Activated CD4-positive, alpha-beta T cell treated with anti-CD3 and anti-CD28 coated beads, Interleukin-2, amount 50 U/mL, for 1 hour (primary cell): ENCODE measurements at places on chromosomes 6 and 20.

GRCh38 chr6:39061182-39061581, 12.6 kb downstream of the GLP1R start:
- no peak for DNase-seq

- DNase-seq: no peak
These were observed 146.2 kb upstream of the ECI2 start for GRCh38 chr6:4281341-4282293.

DNA sequence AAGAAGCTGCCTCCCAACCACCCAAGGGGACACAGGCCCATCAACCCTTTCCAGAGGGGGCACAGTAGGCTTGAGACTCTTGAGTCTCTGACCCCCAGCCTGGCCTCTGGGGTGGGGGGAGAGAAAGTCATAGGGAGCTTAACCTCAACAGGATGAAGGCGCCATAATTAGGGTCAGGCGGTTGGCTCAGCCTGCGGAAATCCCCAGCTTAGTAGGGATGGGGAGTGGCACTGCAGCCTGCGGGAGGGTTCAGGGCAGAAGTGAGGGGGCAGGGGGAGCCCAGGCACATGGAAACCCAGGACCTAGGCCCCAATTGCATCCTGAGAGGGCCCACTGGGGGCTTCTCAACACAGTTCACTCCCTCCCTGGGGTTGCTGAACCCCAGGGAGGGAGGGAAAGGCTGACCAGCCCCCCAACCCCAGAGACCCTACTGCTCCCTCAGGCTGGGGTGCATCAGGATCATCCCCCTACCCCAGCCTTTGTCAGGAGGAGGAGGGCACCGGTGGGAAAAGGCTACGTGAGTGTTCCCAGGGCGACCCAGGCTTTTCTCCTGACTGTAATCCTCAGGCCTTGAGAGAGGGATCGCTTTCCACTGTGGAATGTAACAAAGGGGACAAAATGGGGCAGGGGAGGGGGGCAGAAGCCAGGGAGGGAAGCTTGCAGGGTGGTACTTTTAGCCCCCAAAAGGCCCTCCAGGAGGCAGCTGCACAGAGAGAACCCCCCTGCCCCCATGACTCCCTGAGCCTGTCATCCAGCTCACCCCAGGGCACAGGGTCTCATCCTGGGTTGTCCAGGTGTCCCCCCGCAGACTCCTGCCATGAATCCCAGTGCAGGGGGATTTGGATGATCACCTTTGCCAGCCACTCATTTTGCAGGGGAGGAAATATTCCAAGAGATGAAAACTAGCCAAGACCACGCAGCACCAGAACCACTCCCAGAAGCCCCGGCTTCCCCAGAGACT, 46.4 kb downstream of the MRPL14 start:
- no peak for DNase-seq

DNA sequence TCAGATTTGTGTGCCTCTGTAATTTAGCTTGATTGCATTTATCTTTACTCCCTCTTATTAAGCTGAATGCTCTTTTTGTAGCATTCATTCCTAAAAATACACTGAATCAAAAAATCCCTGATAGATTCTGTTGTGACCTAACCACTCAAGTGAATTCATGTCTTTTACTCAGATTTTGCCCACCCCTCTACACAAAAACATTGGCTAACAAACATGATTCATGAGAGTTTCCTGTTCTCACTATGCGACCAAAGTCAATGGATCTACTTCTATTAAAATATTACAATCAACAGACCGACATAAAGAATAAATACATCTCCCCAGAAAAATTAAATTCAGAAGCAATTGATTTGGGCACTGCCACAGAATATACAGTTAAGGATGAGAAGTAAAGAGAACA, 99.5 kb upstream of the THEMIS start:
- DNase-seq: no peak

GRCh38 chr6:1703923-1704322, 94.2 kb downstream of the FOXC1 start:
- no peak for DNase-seq

- DNase-seq: no peak
These were observed 123.9 kb upstream of the LAMP5 start for GRCh38 chr20:9390441-9390840.

GRCh38 chr6:136031982-136032381, 180.5 kb downstream of the PDE7B start:
- no peak for DNase-seq

DNA sequence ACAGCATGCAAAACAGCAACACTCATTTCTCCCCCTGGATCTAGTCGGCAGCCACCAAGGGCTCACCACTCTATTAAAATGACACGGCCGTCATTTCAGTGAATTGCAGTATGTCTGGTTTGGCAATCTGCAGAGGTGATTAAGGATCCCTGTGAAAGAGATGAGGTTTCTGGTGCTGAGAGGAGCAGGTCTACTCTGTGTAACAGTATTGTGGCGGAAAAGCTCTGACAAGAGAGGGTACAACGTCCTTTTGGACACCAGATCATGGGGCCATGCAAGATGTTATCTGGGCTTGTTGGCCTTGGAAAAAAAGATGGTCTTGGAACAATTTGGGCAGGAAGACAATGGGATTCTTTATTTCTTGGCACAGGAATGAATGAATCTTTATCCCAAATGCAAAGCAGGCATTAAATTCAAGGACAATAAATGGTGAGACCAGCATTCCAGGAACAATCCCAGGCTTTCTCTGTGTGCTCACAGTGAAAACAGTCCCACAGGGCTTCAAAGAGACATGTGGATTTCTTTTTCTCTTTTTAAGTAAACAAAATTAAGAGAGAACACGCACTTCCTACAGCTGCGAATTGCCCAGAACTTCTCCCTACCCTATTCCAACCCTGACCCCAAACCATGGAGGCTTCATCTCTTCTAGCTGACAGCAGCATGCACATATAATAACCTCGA, 33.7 kb upstream of the ADGRF1 start:
- no peak for DNase-seq

DNA sequence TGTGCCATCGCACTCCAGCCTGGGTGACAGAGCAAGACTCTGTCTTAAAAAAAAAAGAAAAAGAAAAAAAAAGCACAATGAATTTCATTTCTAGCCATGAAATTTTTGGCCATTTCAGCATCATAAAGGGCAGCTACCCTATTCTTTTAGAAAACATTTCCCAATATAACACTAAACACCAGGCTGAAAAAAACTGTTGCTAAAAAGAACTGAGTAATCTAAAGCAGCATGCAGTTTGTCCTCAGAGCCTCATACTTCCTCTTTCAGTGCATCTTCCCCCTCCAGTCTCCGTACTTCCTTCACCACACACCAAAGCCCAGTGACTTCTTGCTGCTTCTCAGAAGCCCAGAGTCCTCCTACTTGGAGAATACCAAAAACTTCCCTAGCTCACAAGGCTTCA, 5.6 kb upstream of the IFNGR1 start:
- DNase-seq: no peak

GRCh38 chr6:25927756-25928216, 2.7 kb downstream of the SLC17A2 start:
- DNase-seq: no peak

DNA sequence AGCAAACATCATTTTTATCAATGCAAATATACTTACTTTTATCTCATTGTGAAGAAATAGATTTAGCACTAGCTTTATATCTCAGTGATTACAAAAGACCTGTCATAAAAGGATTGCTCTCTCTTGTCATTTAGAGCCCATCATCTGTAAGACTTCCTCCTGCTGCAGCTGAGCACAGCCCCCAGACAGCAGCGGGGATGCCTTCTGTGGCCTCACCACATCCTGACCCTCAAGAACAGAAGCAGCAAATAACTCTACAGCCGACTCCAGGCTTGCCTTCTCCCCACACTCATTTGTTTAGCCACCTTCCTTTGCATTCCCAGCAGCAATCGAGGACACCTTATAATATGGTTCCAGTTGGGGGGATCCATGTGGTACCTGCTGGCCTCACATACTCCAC, 127.0 kb upstream of the EDN1 start:
- peak; percentile 8 for DNase-seq

DNA sequence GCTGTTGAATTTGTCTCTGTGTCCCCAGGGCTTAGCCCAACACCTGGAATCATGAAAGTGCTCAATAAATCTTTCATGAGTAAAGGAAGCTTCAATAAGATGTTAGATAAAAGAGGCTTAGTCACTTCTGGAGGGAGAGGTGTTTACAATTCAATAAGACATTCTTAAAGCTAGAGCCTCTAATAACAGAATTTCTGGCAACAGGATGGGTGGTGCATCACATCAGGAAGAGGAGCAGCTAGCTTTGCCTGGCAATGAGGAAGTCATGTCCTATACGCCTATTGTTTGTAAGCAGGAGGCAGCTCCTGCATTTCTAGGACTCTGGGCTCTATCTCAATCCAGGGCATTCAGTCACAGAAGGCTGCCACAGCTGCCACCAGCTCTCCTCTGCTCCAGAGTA, 638.5 kb downstream of the EPM2A start:
- no peak for DNase-seq

DNA sequence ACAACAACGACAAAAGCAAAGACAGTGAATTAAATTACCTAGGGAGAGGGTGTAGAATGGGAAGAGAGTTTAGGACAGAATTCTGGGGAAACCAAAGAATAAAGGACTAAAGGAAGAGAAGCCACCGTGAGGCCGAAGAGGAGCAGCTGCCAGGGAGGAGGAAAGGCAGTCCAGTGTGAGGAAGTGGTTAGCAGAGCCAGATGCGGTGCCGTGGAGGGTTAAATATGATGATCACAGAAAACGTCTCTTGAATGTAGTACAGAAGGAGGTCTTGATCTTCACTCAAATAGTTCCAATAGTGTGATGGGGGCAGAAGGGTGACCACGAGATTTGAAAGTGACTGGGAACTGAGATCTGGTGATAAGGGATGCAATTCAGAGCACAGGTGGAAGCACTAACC, 67.7 kb downstream of the TMEM244 start:
- no peak for DNase-seq

DNA sequence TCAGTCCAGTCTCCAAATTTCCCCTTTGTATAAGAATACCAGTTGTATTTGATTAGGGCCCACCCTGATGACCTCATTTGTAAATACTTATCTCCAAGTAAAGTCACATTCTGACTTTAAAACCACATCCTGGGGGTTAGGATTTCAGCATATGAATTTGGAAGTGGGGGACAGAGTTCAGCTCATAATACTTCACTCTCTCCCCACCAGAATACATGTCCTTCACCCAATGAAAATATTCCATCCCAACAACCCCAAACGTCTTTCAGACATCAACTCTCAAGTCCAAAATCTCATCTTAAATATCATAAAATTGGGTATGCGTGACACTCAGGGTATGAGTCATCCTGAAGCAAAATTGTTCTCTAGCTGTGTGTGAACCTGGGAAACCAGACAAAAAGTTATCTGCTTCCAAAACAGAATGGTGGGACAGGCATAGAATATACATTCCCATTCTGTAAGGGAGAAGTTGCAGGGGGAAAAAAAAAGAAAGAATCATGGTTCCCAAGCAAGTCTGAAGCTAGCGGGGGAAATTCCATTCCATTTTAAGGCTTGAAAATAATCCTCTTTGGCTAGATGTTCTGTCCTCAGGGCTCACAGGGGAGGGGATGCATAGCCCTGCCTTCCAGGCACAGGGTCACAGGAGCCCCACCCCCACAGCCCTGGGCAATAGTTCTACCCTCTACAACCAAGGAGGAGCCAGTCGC, 113.9 kb downstream of the ADAT2 start:
- no peak for DNase-seq

GRCh38 chr6:57074383-57074782, 15.6 kb upstream of the ZNF451 start:
- DNase-seq: no peak

DNA sequence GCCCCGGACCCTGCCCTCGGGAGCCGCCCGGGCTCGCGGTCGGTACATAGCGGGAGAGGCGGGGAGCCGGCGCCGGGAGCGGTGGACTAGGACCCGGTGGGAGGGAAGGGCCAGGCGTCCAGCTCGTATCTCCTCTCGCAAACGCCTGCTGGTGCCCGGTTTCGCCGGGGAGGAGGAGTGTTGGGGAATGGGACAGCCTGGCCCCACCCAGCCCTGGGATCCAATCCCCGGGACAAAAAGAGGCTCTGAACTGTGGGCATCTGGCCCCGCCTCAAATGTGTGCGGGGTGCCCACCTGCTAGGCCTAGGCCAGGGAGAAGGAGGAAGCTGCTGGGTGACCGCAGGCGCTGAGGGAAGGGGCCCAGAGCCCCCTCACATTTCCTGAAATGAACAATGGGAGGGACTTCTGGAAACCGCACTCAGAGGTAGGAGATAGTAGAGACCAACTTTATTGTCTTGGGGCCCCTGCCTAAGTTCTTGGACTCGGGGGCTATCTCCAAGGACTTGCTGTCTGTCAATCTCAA, at the start of gene KCNK17:
TSS of gene KCNK17 (minus strand) at position 147 of the 523 bp plus-strand sequence. CDS start at position 48, 99 bp downstream.
- DNase-seq: no peak

GRCh38 chr6:3721810-3722621, 29.5 kb downstream of the PXDC1 start:
- DNase-seq: no peak

DNA sequence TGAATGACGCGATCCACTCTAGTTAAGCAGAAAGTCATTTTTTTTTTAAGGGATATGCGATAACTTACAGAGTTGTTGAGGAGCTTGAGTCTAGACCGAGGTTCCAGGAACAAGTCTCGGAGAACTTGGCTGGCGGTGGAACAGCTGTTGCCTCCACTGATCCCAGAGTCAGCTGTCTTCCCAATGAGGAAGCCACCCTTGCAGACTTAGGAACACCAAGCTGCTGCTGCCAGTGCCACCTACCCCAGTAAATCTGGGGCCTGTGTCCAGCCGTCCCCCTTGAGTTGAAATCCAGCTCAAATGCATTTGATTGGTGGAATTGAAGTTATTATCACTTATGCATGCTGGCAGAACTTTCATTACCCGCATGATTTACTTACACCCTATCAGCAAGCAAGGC, 6.7 kb downstream of the PFDN4 start:
- no peak for DNase-seq

- no peak for DNase-seq
These were observed 167.4 kb upstream of the PRND start for GRCh38 chr20:4554346-4554745.
